K562 (cell line): ENCODE measurements at places on chromosomes 5 and 9. TPM values are rescaled to one million over a fixed set of nuclear protein-coding genes. Genes with fewer than 3 reads are reported as not detected.

INSL4 gene
- polyA plus RNA-seq = not detected in 2 replicates

GRCh38 chr5:127898551-127899213 is 184.9 kb upstream of the SLC12A2 start:
- no peaks in the 10 kb centered on the region for H3K27me3 ChIP-seq
- H3K4me1 ChIP-seq = no peaks in the 10 kb centered on the region
- DNase-seq = no peak
- no peak overlapping the region for H3K4me3 ChIP-seq
- no peak overlapping the region for H3K27ac ChIP-seq

- no peak overlapping the region for H3K4me3 ChIP-seq
- DNase-seq = no peak
- peak overlapping the region; percentile 97 for H3K27ac ChIP-seq
- H3K27me3 ChIP-seq = no peaks in the 10 kb centered on the region
- no peaks in the 10 kb centered on the region for H3K36me3 ChIP-seq
Measured at GRCh38 chr5:139699351-139699750, 51.2 kb downstream of the CXXC5 start.

- H3K4me1 ChIP-seq = peaks cover 66% of the 10 kb centered on the region
- H3K27me3 ChIP-seq = no peaks in the 10 kb centered on the region; the same call in 2 of the 3 replicates
- peaks cover 29% of the 10 kb centered on the region; the same call in 2 of the 3 replicates for H3K36me3 ChIP-seq
Measured at GRCh38 chr5:139689631-139690063, 41.5 kb downstream of the CXXC5 start.

- H3K4me3 ChIP-seq = no peak overlapping the region
- no peak for DNase-seq
- H3K4me1 ChIP-seq = no peaks in the 10 kb centered on the region
- no peak overlapping the region for H3K27ac ChIP-seq
- peaks cover 4% of the 10 kb centered on the region; the same call in 2 of the 3 replicates for H3K27me3 ChIP-seq
- no peaks in the 10 kb centered on the region for H3K36me3 ChIP-seq
Measured at GRCh38 chr5:14167211-14167845, 24.2 kb downstream of the TRIO start.

DNA sequence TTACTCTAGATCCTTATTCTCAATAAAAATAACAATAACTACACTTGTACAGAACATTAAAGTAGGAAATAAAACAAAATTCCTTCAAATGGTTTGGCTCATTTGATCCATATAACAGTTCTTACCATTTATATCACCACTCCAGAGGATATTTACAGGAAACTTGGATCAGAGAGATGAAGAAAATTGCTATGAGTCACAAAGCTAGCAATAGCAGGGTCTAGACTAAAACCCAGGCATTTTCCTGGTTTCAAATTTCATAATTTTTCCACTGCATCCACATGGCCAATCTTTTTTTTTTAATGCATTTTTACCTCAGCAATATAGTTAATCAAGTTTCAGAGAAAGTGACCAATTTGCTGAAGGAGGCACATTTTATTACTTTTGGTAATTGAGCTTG is 299.2 kb downstream of the ELAVL2 start:
- no peak for DNase-seq
- H3K36me3 ChIP-seq = no peaks in the 10 kb centered on the region
- no peaks in the 10 kb centered on the region for H3K27me3 ChIP-seq

- DNase-seq = no peak
- H3K27me3 ChIP-seq = no peaks in the 10 kb centered on the region
- peak overlapping the region; percentile 93 for H3K27ac ChIP-seq
Measured at GRCh38 chr9:121286688-121286972, 18.7 kb downstream of the GSN start.

PCA3 gene
- polyA plus RNA-seq = not detected in 2 replicates

DMRT3 gene
- not detected in 2 replicates for polyA plus RNA-seq

DNA sequence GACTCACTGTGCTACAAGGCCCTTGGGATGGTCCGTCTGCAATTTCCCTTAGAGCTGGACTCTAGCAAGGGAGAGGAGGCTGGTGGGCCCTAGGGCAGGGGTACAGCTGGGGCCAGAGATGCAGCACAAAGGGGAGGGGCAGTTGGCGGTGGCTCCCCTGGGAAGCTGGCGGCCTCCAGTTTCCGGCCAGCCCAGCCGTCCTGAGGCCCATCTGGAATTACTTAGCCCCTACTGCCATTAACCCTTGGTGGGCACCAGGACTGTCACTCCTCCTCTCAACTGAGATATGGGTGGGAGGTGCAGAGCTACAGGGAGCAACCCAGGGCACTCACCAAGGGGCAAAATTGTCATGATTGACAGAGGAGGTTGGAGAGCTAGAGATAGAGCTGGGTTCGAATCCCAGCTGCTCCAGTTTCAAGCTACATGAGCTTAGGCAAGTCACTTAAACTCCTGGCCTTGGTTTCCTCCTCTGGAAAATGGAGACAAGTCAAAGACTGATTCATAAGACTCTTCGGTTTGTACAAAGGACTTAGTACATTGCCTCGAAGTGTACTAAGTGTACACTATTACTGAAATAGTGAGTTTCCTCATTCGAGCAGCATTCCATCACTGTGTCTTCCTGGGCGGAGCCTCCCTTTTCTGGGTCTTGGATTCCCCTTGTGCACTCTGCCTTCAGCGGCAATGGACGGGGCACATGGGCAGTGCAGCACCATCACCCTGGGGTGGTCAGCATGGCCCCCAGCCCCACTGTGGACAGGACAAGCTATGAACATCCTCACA is 2.7 kb upstream of the PDGFRB start:
- H3K4me3 ChIP-seq = no peak overlapping the region
- no peak overlapping the region for H3K27ac ChIP-seq
- DNase-seq = no peak
- H3K4me1 ChIP-seq = peaks cover 24% of the 10 kb centered on the region
- no peaks in the 10 kb centered on the region for H3K36me3 ChIP-seq
- peaks cover 25% of the 10 kb centered on the region for H3K27me3 ChIP-seq

DNA sequence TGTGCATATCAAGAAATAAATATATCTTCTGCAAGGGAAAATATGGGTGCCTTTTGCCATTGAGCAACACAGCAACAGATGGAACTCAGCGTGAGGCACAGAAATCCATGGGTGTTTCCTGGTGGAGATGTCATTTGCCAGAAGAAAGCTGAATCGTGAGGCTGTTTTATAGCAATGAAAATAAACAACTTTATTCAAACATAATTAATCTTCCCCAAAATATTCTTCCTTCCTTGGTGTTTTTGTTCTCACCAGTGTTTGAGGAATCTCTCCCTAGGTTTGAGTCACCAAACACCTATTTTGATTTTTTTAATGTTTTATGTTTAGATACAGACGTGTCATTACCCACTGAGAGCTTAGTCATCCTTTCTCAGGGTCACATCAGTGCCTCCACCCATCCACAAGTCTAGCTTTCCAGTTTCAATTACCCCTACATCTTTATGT is 65.8 kb upstream of the PAPPA start:
- no peaks in the 10 kb centered on the region for H3K27me3 ChIP-seq
- H3K4me1 ChIP-seq = no peaks in the 10 kb centered on the region

PCDHA5 gene
- not detected in 2 replicates for polyA plus RNA-seq

- DNase-seq = peak; percentile 10
- no peak overlapping the region for H3K27ac ChIP-seq
- no peaks in the 10 kb centered on the region for H3K4me1 ChIP-seq
Measured at GRCh38 chr5:114449860-114450421, 88.1 kb downstream of the KCNN2 start.

ZNF454 gene
- polyA plus RNA-seq = not detected in 2 replicates

DNA sequence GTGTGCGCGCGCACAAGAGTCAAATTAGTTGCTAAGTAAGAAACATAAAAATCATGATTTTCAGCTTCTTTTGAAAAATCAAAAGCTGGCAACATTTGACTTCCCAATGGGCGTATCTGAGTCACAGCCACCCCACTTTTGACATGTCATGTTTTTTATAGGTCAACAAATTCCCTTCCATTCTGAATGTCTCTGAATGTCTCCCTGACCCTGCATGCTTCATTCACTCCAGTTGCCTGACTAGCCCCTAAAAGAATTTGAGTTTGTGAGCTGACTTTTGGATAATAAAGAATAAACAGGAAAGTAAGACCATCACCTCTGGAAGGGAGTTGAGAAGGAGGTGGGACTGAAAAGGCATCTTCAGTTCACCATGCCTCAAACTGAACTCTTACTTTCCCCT is 20.2 kb upstream of the GLIS3 start:
- no peaks in the 10 kb centered on the region for H3K27me3 ChIP-seq
- no peak overlapping the region for H3K4me3 ChIP-seq
- no peaks in the 10 kb centered on the region for H3K4me1 ChIP-seq
- H3K27ac ChIP-seq = no peak overlapping the region

GRCh38 chr5:114056185-114056538 is 305.7 kb upstream of the KCNN2 start:
- H3K27ac ChIP-seq = no peak overlapping the region
- no peaks in the 10 kb centered on the region for H3K27me3 ChIP-seq

DNA sequence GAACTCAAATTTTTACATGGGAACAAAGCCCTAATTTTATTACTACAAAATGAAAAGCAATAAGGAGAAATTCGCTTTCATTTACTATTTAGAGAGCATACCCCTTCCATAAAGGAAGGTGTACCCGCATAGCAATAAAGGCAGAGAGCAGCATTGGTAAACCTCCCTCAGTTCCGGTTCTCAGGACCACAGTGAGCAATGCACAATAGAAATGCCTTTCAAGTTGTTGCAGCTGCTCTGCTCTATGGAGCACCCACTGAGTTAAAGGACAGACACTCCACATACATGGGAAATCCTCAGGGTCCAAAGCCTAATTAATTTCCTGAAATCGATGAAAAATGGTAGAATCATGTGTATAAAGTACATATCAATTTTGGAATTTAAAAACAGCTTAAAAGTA is 89.9 kb upstream of the MPDZ start:
- no peak for DNase-seq
- H3K27me3 ChIP-seq = no peaks in the 10 kb centered on the region
- no peaks in the 10 kb centered on the region for H3K36me3 ChIP-seq
- H3K27ac ChIP-seq = no peak overlapping the region
- no peaks in the 10 kb centered on the region for H3K4me1 ChIP-seq

TOR4A gene
- polyA plus RNA-seq = 23.9 and 27.3 TPM in 2 replicates

DNA sequence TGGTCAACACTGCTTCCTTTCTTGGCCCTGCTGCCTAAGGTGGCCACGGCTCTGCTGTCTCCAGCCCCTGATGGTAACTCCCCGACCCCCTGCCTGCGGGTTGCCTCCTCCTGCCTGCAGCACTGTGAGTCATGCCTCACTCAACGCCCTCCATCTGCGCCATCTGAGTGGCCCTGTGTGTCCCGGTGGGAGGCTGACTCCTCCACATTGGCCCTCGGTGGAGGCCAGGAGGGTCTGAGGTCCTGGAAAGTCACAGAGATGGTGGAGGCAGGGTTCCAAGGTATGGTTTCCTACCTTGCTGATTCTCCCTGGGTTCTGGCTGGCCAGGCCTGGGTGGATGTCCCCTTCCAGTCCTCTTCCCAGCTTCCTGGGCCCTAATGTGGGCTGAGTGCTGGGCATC is 64.5 kb upstream of the ADAMTS2 start:
- no peaks in the 10 kb centered on the region for H3K36me3 ChIP-seq
- no peak overlapping the region for H3K27ac ChIP-seq
- H3K4me3 ChIP-seq = no peak overlapping the region
- H3K27me3 ChIP-seq = peaks cover 11% of the 10 kb centered on the region; the same call in 2 of the 3 replicates

DNA sequence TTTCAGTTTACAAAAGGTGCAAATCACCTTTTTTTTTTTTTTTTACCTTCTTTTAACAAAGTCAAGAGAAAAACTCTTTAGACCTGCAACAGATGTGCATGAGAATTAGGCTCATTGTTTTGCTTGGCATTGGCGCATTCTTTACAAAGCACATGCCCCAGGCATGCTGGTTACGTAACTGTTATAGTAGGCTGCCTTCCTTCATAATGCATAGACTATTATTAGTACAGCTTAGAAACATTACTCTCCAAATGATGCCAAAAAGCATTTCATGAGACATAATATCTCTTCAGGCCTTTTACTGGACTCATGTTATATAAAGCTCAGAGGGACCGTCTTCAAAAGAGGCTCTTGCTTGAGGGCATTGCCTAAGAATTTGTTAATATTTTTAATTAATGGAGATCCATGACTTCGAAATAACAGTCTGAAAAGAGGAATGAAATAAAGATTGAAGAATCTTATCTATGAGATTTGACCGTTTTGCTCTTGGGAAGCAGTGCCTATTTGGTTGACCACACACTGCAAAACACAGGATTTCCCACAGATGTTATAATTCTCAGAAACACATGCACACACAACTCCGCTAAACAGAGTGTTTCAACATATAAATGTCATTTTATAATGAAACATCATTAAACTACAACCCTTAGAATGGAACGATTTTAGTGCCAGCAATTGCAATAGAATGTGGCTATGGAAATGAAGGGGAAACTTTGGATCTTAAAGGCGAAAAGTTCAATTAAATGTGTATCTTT is 478.7 kb downstream of the PRR16 start:
- no peak overlapping the region for H3K4me3 ChIP-seq
- H3K27ac ChIP-seq = no peak overlapping the region
- H3K27me3 ChIP-seq = no peaks in the 10 kb centered on the region
- no peaks in the 10 kb centered on the region for H3K36me3 ChIP-seq
- H3K4me1 ChIP-seq = no peaks in the 10 kb centered on the region
- DNase-seq = no peak

GPX8 gene
- polyA plus RNA-seq = 0.70 and 0.73 TPM in 2 replicates

GRCh38 chr9:18281291-18281690 is 192.7 kb upstream of the ADAMTSL1 start:
- H3K4me3 ChIP-seq = no peak overlapping the region
- H3K27me3 ChIP-seq = no peaks in the 10 kb centered on the region
- H3K27ac ChIP-seq = no peak overlapping the region
- DNase-seq = no peak

DNA sequence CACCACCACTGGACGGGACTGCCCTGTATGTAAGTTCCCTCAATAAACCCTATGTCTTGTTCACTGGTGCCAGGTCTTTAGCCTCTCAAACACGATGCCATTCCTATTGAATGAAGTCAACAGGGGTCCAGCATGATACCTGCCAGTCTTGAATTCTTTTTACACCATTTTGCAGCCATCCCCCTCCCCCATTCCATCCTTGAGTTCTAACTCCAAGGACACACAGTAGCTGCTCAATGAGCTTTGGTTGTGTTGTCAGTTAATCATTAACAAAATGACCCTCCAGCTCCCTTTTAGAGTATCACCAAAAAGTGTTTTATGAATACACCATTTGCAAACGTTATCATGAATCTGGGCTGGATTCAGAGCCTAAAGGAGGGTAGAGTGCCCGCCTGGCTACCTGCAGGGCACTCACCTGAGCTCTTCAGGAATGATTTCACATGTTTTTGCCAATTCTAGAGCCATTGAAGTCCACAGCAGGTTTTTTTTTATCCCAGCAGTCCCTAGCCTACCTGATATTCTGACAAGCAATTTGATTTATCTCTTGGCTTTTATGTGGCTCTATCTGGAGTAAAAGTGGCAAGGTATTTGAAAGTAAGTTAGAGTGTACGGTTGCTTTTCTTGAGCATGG is 271.8 kb downstream of the SMARCA2 start:
- no peak overlapping the region for H3K4me3 ChIP-seq
- H3K27ac ChIP-seq = no peak overlapping the region
- no peaks in the 10 kb centered on the region for H3K4me1 ChIP-seq
- H3K36me3 ChIP-seq = no peaks in the 10 kb centered on the region

- no peak overlapping the region for H3K27ac ChIP-seq
- H3K4me1 ChIP-seq = no peaks in the 10 kb centered on the region
- H3K36me3 ChIP-seq = no peaks in the 10 kb centered on the region
- no peak for DNase-seq
- no peak overlapping the region for H3K4me3 ChIP-seq
- peaks cover 4% of the 10 kb centered on the region; the same call in 1 of the 3 replicates for H3K27me3 ChIP-seq
Measured at GRCh38 chr5:9537223-9538141, 8.4 kb downstream of the SEMA5A start.
